GOT3 (cell line): ENCODE measurements at places on chromosomes 6 and 20.

- no peak for DNase-seq
Measured at GRCh38 chr20:59333260-59333845, 32.9 kb downstream of the EDN3 start.

DNA sequence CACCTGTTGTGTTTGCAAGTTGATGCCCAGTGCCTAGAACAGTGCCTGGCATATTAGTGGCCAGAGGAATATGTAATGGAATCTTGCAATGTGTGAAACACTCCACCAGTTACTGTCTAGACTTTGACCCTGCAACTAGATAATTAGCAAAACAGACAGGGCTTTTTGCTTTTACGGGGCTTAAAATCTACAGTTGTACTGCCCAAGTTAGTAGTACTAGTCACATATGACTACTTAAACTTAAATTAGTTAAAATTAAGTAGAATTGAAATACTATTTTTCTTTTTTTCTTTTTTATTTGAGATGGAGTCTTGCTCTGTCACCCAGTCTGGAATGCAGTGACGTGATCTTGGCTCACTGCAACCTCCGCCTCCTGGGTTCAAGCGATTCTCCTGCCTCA is 44.3 kb upstream of the PLCB4 start:
- no peak for DNase-seq

GRCh38 chr6:12785301-12785700 is 68.7 kb downstream of the PHACTR1 start:
- no peak for DNase-seq

GRCh38 chr20:35630636-35631035 is 15.0 kb downstream of the SPAG4 start:
- no peak for DNase-seq

GRCh38 chr6:93352604-93353003 is 66.8 kb downstream of the EPHA7 start:
- DNase-seq, result no peak

- no peak for DNase-seq
Measured at GRCh38 chr20:62887860-62888239, 26.2 kb upstream of the TCFL5 start.

DNA sequence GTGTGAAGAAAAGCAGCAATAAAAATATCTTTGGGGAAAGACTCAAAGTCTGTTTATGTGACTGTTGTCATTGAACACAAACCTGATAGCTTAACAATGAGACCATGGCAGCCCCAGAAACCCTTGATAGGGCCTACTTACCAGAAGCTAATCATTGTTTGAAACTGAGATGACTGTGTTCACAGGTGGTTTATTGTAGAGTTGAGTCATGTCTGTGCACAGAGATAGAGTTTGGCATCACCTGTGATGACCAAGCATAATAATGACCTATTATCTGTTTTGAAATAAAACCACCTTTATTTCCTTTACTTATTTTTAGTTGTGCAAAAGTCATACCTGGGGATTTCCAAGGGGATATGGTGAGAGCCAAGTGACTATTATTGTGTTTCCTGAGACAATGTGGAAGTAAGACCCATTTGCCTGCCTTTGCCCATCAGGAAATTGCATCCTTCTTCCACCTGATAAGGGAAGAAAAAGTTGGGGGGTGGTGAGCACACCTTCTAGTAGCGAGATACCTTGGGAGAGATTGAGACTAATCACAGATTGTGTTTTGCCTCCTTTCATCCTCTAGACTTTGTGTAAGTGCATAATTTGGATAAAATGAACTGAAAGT is 456.9 kb upstream of the JAG1 start:
- DNase-seq, result no peak

GRCh38 chr20:47566269-47566668 is 64.6 kb downstream of the NCOA3 start:
- DNase-seq, result no peak

- no peak for DNase-seq
Measured at GRCh38 chr20:37647946-37648345, 45.9 kb upstream of the CTNNBL1 start.

DNA sequence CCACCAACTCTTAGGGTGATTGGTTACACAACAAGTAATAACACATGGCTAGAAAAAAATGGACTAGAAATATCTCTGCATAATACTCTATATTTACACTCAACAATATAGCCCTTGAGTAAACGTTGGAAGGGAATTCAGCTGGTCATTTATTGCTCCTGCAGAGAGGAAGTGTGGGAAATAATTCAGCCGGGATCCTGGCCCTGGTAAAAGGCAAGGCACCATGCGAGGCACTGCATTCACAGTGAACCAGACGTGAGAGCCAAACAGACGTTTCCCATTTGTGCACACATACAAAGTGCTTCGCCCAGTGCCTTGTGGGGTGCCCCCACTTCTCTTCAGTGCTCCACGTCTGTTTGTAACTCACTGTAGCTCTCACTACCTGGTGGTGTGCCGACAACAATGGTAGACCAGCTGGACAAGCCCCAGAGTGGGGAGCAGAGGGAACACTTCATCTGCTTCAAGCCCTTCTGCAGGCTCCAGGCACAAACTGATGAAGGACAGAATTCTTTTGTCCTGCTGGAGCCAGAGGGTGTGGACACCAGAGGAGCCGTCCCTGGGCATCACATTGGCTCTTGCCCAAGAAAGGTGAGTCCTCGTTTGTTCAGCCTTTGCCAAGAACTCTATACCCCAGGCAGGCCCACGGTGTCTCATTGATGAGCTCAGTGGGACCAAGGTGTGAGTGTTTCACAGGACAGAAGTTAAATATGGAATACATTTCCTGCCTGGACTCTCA is 18.8 kb downstream of the SYNDIG1 start:
- no peak for DNase-seq

DNA sequence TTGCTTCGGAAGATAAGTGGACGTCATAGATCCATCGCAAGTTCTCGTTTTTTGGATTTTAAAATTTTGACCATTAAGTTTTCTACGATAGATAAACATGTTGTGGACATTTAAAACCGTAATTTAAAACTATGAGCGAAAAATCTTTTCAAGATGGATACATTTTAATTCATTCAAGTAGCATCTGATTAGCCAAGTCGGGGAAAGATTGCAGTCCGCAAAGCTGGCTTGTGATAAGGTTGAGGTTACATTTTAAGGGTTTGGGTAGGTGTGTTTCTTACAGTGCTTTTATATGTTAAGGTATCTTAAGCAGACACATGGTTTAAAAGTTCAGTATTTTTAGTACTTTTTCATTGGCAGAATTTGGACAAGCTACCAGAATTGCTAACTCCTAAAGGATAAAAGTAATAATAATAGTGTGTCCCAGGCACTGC is 1.2 kb downstream of the WTAP start:
- no peak for DNase-seq

DNA sequence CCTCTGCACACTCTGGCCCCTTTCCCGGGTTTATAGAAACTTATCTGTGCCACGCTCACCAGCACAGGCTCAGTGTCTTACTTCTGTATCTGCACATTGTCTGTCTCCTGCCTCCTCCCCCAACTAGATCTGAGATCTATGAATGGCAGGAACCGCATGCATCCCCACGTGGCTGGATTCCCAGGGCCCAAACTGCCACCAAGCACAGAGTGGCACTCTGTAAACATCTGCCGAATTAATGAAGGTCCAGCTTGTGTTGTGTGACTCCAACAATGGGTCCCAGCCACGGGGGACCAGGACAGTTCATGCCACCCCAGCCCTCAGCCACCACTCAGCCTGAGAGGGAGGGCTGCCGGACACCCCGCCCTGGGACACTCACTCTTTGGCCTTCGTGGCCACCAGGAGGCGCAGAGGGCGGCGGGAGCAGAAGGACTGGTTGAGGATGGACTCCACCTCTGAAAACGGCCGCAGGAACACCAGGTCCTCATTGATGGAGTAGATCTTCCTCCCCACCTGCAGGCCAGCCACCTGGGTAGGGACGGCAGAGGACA is 171.1 kb downstream of the PREX1 start:
- DNase-seq, result no peak

DNA sequence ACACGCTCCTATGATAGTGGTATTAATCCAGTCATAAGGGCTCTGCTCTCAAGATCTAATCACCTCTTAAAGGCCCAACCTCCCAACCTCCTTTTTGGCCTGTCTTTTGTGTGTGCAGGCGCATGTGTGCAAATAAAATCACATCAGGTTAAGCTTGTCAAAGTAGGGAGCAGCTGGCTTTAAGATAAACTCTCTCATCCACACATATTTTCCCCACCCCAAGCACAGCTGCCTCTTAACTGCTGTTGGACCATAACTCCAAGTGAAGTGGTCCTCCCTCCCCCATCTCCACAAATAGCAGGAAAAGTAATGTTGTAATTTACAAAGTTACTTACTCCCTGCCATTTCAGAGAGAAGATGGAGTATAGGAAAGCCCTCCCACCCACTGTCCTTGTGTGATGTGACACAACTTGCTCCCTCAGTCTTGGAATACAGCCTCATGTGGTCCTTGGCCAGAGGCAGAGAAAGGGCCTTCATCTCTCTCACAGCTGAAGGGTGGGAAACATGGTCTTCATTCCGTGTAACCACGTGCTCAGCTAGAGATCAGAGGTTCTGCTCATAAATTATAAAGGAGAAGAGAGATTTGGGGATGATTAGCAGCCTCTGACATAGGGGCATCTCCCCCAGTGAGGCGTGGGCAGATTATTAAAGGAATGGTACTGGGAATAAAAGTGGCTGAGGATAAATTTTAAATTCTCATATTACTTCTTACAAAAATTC is 74.8 kb upstream of the TPD52L1 start:
- DNase-seq, result no peak

DNA sequence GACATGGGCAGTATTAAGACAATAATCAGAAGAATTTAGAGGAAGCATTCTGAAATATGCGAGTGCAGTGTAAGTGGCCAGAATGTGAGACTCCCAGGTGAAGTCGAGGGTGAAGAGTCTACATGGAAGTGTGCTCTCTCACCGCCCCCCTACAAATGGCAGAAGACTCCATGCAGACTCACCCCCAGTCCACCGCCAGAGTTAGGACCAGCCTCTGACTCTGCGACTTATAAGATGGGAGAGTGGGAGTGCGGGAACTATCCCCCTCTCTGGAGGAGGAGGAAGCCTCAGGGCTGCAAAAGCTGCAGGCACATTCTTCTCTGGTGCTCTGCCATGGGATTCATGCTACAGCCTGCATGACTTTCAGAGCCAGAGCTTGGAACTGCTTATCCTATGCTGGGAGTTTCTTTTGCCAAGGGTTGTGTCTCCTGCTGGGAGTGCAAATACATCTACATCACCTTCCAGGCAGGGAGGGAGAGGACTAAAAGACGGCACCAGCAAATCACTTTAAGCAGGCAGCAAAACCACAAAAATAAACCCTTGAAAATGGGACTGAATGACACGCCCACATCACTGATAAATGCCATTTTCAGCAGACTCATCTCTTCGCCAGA is 206.7 kb upstream of the SULF2 start:
- DNase-seq, result no peak

DNA sequence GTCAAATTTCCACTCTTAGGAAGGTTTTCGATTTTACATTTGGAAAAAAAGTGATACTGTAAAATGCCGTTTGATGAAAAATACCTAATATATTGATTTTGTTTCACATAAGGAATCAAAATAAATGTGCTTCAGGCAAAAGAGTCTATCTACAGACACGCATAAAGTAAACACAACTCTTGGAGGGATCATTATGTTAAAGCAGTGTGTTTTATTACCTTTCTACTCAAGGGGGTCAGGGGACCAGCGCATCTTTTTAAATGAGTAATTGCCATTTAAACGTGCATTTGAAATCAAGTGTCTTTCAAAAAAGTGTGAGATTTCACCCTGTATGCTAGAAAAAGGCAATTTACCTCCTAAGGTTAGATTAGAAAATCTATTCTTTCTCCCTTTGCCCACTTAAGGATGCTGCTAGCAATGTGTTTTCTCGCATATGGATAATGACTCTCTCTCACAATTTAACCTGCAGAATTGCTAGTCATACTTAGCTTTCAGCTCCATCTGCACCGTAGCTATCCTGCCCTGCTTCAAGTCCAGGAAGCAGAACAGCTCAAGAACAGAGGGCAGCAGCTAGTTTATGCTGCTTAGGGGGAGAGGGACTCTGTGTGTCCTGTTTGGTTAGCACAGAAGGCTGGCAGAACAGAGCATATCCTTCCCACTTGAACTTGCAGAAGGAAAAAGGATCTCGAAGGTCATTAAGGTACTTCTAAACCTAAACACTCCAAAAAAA is 35.0 kb downstream of the NKAIN2 start:
- no peak for DNase-seq

DNA sequence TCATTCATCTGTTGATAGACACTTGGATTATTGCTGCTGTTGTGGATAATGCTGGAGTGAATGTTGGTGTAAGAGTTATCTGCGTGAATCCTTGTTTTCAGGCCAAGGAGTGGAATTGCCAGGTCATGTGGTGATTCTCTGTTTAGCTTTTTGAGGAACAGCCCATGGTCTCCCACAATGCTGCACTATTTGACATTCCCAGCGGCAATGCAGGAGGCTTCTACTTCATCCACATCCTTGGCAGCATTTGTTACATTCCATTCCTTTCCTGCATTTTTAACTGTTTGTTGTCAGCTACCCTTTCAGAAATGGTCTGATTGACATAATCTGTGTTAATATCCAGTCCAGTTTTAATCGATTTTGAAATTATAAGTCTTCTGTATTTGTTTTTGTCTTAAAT is 51.7 kb upstream of the CLDN20 start:
- DNase-seq, result no peak

- no peak for DNase-seq
Measured at GRCh38 chr6:16657768-16658167, 103.5 kb downstream of the ATXN1 start.

- DNase-seq, result peak; percentile 22
Measured at GRCh38 chr20:10671221-10671918, 2.4 kb downstream of the JAG1 start.

- DNase-seq, result no peak
Measured at GRCh38 chr6:81384921-81385320, 367.6 kb downstream of the TENT5A start.

- DNase-seq, result no peak
Measured at GRCh38 chr6:159250633-159251032, 81.4 kb downstream of the FNDC1 start.

DNA sequence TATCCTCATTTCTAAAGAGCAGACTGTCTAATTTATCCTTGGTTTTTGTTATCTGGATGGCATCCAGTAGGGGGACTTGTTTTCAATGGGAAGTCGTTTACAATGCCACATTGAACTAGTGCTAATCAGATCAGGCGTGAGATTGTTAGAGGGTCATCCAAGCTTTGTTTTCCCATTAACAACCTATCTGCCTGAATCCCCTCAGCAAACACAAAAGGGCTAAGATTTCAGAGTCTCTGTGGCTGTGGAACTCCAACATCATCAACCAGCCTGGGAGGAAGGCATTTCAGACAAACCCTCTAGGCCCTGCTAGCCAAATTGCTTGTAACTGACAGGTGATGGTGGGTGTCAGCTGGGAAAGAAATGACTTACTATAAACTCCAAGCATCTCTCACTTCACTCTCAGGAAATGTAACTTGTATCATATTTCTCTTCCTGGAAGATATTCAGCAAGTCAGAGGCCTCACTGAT is 47.7 kb downstream of the COL19A1 start:
- DNase-seq, result no peak
